ENCODE measurements at places on chromosomes 12 and 14.
A peak's percentile ranks its signal among the peaks of the same experiment; 100 is the strongest.

DNA sequence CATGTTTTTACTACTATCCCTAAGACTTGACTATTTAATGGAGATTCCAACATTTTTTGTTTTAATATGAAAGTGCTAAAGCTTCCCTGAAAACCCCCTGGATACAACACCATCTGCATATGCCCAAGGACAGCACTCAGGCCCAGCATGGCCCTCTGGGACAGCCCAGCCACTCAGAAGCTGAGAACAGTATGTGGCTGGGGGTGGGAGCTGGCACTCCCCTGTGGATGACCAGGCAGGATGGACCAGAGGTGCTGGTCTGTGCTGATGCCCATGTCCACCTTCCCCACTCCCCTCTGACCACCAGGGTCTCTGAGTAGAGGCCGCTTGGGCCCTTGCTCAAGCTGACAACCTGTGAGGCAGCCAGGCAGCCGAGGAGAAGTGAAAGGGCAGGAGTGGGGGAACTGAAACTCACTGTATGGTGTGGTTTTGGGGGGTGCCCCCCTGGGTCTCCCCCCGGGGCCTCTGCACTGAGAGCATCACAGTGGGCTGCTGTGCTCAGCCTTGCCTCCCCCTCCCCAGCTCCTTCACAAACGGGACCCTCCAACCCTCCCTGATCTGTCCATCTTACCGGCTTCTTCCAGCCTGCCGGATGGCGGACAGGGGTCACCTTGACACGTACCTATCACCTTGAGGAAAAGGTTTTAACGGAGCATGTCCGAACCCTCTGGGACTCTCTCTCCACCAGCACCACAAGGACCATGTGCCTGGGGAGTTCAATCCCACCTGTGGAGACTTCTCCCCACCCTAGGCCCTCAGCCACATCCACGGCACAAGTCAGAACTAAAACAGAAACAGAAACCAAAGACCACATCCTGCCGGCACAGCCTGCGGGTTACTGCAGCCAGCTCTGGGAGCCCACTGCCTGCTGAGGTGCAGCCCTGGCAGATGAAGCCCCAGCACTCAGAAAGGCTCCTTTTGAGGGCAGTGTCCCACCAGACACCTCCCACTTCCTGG, at the start of gene TMEM229B:
Gene TMEM229B (minus strand): TSS at position 785 of the 957 bp plus-strand sequence. CDS start 14,798 bp downstream, outside the sequence.
- no peak for DNase-seq

GRCh38 chr12:132908145-132909029, 21.0 kb upstream of the CHFR start:
- DNase-seq, result peak; percentile 91

- DNase-seq, result no peak
These were observed 48.4 kb upstream of the PTPRO start for GRCh38 chr12:15273896-15274295.

GRCh38 chr12:69136931-69137613, 102.3 kb upstream of the CPSF6 start:
- DNase-seq, result no peak

DNA sequence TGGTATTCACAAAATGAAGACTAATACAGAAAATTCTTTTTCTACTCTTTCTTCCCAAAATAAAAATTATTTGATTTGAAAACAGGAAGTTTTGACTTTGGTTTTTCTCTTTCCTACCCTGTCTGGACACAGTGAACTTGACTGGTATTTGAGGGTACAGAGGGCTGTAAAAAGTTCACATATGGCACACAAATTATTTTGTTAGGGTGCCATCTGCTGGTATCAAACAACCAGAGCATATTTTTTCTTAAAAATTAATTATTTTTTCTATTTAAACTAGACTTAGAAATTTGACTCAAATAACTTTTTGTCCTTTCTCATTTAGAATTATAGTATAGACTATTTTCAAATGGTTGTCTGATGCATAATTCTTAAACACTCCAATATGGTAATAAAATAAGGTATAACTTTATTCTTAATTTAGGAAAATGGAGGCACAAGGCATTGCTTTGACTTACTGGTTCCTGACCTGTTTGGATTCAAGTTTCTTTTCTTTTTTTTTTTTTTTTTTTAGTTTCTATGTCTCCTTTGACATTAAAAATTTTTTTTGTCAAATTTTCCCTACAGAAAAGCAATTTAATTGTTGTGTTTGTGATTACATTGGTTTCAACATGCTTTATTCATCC, 390.6 kb downstream of the PRKD1 start:
- no peak for DNase-seq

GRCh38 chr12:58046271-58046670, 104.9 kb downstream of the ATP23 start:
- DNase-seq, result no peak

DNA sequence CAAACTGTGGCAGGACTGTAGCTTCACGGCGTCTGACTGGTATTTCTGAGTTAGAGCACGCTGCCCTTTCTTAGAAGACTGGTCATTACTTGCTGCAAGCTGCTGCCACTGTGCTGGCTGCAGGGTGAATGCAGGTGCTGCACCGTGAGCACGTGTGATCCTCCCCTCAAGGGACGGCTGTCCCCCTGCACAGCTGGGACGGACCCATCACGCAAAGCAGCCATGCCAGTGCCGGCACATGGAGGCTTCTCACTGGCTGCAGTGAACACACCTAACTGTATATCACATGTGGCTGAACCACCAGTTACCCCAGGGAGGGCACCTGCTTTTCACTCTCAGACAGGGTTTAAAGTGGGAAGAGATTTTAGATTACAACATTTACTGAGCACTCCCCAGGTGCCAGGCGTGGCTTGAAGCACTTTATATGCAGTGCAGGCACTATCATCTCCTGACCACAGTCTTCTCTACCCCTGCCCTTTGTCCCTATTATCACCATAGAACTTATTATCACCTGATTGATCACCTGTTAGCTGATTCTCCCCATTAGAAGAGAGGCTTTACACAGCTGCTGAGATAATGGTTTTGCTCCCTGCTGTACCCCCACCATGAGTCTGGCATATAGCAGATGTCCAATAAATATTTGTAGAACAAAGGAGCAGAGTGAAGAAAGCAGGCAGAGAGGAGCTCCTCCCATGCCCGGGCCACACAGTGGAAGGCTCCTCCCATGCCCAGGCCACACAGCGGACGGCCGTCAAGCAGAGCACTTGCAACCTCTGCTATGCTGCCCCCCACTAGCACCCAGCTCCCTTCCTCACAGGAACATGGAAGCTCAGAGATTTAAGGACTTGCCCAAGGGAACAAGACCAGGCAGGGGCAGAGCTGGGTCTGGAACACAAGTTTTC, 25.9 kb downstream of the SLC25A47 start:
- DNase-seq, result peak; percentile 98

- DNase-seq, result no peak
These were observed 26.8 kb upstream of the APOF start for GRCh38 chr12:56389412-56389811.

GRCh38 chr12:2137711-2138110, 84.9 kb downstream of the CACNA1C start:
- DNase-seq, result no peak

DNA sequence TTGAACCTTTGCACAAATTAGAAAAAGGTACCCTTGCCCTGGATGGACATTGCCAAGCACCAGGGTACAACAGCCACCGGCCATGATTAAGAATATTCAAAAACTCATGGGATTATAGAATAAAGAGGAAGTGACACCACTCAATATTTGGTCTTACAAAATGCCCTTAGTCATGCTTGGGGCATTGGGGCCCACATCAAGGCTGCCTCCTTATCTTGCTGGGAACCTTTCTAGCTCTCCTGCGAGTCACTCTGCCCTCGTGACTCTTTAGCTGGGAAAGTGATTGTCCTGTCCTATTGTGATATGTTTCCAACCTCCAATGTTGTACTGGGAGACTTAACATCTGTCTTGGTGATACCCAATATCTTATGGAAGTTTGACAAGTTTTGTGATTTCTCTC, 57.8 kb downstream of the GTF2A1 start:
- DNase-seq, result no peak

DNA sequence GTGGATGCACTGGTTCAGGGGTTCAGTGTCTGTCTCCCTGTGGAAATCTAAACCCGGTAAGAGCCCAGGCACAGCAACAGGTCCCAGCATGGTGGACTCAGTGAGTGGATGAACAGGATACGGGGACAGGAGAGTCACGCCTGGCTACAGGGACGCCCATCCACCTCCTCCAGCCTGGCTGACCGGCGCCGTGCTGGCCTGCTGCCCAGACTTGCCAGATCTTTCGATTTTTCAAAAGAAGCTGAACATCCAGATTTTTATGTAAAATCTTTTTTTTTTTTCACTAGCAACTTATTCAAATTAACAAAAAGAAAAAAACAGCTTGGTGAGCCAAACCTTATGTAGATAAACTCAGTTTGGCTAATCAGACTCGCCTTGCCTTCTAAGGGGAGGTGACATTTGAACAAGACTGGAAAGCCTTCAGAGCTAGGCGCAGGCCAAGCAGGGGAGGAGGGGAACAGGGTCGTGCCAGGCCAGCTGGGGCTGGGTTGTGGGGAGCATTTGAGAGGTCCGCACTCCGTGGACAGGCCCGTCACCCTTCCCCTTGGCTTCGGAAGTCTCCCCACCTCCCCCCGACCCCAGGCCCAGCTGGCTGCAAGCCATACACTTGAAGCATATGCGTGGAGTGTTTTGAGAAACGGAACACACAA, 87.8 kb upstream of the NCOR2 start:
- no peak for DNase-seq

DNA sequence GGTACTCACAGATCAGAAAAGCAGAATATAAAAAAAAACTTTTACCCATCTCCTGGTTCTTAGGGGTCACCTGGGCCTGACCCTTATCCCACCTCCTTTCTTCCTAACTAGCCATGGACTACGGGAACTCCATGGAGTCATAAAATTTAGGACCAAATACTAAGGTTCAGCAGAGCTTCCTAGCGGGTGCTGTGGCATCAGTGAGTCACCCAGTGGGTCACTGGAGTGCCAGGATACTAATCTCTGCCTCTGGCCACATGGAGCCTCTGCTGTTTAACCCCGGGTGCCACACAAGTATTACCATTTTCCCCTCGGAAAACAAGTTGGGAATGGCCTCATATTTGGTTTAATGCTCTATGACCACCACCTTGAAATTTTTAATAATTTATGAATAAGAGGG, 6.9 kb downstream of the ZBTB39 start:
- no peak for DNase-seq

DNA sequence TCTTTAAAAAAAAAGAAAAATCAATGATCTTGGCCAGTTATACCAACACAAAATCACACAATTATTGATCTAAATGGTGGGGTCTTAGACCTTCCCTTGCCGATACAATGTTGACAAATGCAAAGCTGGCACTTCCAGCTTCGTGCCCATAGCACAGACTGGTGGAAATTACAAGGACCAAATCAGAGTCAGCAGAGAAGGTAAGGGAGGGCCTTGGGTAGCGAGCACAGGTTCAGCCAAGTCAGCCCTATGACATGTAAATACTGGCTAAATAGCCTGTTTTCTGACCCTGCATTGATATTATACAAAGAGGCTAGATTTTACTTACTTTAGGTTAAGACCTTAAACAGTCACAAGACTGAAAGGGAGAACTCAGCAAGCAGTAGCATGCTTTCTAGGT, 30.3 kb upstream of the WDR89 start:
- no peak for DNase-seq

DNA sequence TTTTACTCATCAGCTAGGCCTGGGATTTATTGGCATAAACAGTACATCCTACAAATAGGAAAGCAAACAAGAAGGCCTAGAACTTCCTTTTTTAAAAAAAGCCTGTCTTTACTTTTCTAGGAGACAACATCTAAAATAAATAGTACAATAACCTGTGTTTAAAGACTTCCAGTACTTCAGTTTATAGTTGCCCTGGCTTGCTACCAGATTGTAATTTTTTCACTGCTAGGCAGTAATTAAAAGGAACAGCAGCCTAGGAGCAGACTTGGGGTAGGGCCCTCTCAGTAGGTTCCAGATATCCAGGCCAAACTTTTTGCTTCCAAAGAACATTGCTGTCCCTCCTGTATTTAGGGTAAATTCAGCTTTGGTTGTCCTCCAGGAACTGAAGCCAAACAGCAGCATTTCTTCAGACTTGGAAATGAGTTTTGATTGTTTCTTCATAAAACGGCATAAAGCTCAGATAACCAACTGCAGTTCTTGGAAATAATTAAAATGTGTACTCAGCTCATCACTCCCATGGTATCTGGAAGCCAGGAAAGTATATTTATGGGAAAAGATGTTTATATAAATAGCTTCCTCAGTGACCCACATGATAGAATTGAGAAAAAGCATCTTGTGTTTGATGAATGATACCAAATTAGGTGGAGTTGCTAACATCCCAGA, 61.7 kb downstream of the PPP1R36 start:
- no peak for DNase-seq

GRCh38 chr12:46516933-46517578, 144.5 kb upstream of the SLC38A2 start:
- no peak for DNase-seq

DNA sequence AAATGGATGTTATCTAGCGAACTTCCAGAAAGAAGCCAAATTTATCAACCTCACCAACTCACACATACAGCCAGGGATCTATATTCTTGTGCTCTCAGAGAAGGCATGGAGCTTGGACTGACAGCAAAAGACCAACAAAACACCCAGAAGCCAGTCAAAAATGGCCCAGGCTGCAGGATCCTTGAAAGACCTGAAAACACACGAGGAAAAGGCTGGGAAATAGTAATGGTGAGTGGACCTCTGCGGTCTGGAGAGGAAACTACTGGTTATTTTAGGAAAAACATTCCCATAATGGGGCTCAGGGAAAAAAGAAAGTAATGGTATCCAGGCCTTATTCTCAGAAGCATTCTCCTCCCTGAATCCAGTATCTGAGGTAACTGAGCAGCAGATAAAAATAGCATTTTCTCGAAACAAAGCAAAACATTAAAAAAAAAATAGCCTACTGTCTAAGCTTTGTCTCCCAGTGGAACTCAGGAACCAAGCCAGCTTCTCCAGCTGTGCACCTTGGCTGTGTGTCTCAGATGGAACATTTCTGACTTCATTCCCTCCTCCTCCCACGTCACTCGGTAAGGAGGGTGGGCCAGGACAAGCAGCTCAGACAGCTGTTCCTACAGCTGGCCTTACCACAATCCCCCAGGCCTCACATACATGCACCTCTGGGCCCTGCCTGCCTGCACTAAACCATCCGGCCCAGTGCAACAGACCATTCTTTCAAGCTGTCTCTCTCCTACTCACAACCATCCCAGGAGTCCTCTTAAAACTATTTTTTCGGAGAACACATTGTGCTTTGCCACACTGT, 249.9 kb downstream of the DAD1 start:
- no peak for DNase-seq

- no peak for DNase-seq
These were observed 507 bp upstream of the PTPN11 start for GRCh38 chr12:112418273-112418607.

DNA sequence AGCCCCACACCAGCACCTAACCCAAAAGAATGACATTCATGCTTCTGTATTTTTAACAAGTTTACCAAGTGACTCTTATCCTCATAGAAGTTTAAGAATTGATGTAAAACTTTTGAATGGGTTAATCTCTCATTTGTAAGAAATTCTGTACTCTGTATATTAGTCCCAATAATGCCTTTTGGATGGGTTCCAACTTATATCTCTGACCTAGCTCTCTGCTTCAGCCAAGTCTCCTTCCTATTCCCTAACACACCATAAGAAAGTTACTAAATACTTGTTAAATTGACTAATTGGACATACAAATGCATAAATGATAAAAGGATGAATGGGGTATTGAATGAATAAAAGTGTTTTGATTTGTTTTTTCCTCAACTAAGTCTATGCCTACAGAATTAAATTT, 557.3 kb downstream of the TMTC2 start:
- no peak for DNase-seq

GRCh38 chr12:103766028-103766427, 75.0 kb downstream of the NT5DC3 start:
- DNase-seq, result no peak

All from NCI-H2081 treated with DMSO at 0.1 percent for 48 hours (cell line).